ENCODE measurements at places on chromosomes 16 and 17. TPM values are rescaled to one million over a fixed set of nuclear protein-coding genes. Genes with fewer than 3 reads are reported as not detected.
A peak's percentile ranks its signal among the peaks of the same experiment; 100 is the strongest.

GRCh38 chr17:39919087-39919683, 750 bp upstream of the GSDMB start:
- DNase-seq, result no peak

DNA sequence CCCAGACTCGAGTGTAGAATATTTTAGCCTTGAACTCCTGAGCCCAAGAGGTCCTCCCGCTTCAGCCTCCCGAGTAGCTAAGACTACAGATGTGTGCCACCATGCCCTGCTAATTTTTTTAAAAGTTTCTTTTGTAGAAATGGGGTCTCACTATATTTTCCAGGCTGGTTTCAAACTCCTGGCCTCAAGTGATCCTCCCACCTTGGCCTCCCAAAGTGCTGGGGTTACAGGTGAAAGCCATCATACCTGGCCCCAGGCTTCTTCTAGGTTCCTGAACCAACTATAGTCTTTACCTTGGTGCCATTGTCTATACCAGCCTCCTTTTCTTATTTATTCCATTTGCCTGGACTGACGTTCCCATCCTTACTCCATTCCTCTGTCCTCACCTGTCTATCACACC, 17.1 kb upstream of the PRKAR1A start:
- no peak for DNase-seq

DNA sequence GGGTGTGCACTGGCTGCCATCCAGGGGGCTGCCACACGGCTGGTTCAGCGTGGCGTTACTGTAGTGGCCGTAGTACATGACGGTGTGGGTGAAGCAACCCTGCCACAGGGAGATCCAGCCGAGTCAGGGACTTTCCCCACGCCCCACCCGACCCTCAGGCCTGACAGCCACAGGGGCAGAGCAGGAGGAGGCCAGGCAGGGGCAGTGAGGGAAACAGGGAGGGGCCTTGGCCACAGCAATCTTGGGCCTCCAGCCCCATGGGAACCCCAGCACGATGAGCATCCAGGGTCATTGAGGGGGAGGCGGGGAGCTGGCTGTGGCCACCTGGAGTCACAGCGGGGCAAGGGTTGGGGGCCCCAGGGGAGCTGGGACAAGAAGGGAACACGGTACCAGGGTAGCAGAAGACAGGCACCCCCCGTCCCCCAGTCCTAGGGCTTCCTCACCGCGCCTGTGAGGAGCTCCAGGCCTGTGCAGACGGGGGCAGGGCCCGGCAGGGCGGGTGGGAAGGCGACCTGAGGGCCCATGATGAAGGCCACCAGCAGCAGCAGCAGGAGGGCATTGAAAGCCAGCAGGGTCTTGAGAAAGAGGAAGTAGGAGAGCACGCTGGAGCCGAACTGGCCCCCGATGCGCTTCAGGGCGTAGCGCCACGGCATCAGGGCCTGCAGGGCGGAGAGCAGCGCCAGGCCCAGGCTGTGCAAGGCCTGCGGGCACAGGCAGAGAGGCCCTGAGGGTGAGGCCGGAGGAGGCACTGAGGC, 4.3 kb downstream of the TMC6 start:
- DNase-seq, result peak; percentile 34

GRCh38 chr17:78248051-78248914, 16.9 kb downstream of the TMEM235 start:
- DNase-seq, result no peak

HAGH gene
- total RNA-seq, result 179 TPM

AGRP gene
- total RNA-seq, result not detected

ULK2 gene
- total RNA-seq, result 20.1 TPM

EVPL gene
- total RNA-seq, result 0.05 TPM

KRTAP3-2 gene
- not detected for total RNA-seq

KCNJ12 gene
- total RNA-seq, result 8.3 TPM

ICAM2 gene
- total RNA-seq, result 25.2 TPM

SLC16A13 gene
- total RNA-seq, result 1.2 TPM

MAP2K6 gene
- 1.6 TPM for total RNA-seq

All from heart right ventricle (tissue), 16 donors.